ENCODE measurements at places on chromosomes 16 and 17.

GRCh38 chr17:45578516-45579455 is 88.3 kb upstream of the PLEKHM1 start:
- DNase-seq, result no peak

- DNase-seq, result no peak
These were observed 171.7 kb upstream of the ASIC2 start for GRCh38 chr17:33464669-33465280.

DNA sequence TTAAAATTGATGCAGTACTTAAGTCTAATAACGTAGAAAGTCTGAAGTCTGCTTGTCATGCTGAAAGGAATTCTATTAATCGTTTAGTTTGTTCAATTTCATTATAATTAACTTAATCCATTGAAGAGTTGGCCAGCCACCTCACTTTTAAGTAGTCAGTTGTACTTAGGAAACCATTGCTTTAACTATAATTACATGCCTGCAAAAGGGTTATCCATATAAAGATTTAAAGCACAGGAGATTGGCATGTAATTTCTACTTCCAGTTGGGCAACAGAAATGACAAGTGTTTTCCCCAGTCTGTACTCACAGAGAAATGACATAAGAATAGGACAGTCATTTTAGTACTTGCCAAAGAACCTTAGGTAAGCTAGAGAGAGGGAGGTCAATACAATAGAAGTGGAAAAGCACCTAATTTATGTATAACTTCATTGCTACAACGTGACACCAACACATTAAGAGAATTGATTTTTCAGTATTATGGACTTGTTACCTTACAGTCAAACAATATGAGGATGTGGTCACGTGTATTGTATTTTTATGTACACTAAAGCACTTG is 3.7 kb upstream of the USP32 start:
- no peak for DNase-seq

- no peak for DNase-seq
These were observed 55.1 kb downstream of the PLD6 start for GRCh38 chr17:17151055-17151454.

DNA sequence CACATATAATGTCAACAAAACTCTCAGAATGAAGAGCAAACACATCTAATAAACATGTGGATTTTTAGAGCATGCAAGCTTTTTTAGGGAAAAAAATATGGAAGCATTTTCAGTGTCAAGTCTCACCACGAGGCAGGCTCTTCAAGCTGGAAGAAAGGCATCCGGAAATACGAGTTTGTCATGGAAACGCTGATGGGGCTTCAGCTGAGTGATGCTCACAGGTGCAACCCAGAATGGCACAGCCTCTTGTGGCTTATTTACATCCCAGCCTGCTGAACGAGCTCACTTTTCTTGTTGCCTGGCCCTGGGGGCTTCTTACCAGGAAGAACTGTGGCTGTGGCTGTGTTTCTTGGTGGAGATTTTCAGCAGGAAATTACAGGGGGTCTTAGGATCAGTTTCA is 24.1 kb upstream of the DYNLL2 start:
- no peak for DNase-seq

- no peak for DNase-seq
These were observed 67.7 kb downstream of the RBFOX1 start for GRCh38 chr16:7400117-7400890.

DNA sequence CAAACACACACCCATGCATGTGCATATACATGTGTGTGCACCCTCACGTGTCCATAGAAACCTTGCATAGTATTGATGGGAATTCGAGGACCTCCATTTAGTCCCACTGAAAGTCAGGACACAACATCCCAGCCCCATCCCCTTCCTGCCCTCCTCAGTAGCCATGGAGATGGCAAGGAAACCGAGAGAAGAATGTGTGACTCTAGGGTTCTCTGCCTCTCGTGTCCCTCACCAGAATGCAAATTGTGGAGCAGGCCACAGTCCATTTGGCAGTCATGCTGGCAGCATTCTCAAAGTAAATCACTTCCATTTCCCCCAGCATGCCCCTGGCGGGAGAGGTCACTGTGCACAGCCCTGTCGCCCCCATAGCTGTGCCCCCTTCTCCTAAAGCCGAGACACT is 141.1 kb downstream of the MSI2 start:
- DNase-seq, result no peak

DNA sequence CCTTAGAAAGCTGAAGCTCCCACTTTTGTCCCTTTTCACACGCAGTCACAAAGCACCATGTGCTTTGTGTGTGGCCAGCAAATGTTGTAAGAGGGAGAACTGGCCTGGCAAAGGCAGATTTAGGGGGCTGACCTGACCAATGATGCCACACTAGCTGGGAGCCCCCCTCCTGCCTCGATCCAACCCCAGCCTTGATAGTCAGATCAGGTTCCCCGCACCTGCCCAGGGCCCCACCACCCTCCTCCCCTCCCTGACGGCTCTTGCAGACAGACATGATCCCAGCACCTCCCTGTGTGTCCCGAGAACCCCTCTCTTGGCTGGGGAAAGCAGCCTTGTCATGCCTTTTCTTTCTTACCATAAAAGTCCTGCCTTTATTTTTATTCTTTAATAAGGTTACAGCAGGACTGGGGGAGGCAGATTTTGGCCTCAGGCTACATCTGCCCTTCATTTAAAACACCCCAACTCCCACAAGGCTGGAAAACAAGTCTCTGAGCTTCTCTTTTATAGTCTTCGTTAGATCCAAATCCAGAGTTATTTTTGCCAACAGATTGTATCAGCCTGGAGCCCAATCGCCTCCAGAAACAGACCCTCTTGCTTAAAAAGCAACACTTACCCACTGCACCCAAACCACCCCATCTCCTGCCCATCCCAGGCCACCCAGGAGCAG is 201.8 kb upstream of the CDH5 start:
- DNase-seq, result no peak

- no peak for DNase-seq
These were observed 55.2 kb upstream of the IRX5 start for GRCh38 chr16:54875443-54875842.

DNA sequence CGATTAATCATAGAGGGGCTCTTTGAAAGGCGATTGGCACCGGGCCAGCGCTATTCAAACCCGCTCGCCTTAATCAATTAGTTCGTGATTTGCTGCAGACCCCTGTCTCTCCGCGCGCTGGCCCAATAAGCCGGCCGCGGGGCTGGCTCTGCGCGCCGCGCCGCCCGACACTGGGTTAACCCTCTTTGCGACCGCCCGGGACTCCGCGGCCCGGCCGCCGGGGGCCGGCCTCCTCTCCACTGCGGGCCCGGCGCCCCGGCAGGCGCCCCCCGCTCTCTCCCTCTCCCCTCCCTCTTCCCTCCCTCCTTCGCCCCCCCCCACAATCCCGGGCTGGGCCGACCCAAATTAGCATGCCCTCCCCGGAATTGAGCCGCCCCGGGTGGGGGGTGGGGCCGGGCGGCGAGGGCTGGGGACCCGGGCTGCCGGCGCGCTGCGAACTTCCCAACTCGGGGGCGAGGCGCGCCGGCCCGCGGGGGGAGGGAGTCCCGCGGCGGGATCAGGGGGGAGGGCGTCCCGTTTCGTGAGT is 428 bp upstream of the SALL1 start:
- no peak for DNase-seq

GRCh38 chr17:45143094-45143670 is 5.1 kb upstream of the HEXIM1 start:
- DNase-seq, result no peak

- DNase-seq, result no peak
These were observed 292.0 kb upstream of the CCL2 start for GRCh38 chr17:33962857-33963655.

GRCh38 chr17:71208111-71208704 is 912.6 kb upstream of the SOX9 start:
- no peak for DNase-seq

DNA sequence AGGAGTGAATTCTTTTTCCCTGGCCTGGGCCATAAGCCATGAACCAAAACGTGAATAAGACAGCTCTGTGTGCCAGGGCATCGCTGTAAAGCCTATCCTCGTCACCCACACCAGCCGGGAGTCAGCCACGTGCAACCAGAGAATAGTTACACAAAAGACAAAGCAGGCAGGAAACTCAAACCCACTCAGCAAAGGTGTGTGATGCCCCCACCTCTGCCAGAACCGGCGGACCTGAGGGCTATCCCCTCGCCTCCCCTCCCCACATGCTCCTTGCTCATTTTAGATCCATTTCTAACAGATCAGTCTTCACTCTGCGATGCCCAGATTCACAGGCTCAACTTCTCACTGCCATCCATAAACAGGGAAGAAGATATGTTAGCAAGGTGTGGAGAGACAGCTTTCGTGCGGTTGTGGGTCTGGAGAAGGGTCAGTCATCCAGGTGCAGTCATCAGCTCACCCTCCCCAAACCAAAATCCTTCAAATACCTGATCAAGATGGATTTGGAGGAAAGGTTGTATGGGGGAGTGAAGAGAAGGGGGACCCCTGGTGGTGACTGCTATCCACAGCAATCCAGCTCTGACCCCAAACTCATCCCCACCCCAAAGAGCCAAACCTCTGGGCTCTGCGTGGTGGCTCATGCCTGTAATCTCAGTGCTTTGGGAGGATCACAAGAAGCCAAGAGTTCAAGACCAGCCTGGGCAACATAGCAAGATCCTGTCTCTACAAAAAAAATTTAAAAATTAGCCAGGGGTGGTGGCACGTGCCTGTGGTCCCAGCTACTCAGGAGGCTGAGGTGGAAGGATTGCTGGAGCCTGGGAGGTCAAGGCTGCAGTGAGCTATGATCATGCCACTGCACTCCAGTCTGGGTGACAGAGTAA is 219.2 kb downstream of the C16orf78 start:
- DNase-seq, result peak; percentile 10

- DNase-seq, result no peak
These were observed 897 bp downstream of the OMG start for GRCh38 chr17:31296142-31296541.

GRCh38 chr17:72587773-72588511 is 467.1 kb downstream of the SOX9 start:
- no peak for DNase-seq

- DNase-seq, result peak; percentile 50
These were observed 4.3 kb downstream of the VAMP2 start for GRCh38 chr17:8158267-8159031.

- DNase-seq, result no peak
These were observed 573 bp downstream of the CDT1 start for GRCh38 chr16:88804173-88804551.

GRCh38 chr16:85208181-85208580 is 95.9 kb upstream of the CIBAR2 start:
- DNase-seq, result no peak

DNA sequence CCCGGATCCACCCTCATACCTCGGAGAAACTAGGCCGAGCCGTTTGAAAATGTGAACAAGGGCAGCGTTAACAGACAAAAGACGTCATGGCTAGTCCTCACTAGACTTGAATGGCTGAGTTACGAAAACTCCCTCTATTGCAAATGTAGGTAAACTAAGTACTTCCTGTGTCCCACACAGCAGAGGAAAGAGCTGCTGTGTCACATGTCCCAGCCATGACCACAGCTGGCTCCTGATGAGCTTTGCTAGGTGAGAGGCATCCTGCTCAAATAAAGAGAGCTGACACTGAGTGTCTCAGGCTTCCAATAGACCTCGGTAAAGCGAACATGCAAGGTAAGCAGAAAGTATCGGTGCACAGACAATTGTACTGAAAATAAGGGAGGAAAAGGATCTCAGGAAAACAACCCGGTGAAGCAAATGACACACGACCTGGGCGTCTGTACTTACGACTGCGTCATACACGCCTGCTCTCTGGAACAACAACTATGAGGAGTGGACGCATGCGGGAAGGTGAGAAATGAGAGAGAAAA is 26.0 kb downstream of the TMEM204 start:
- DNase-seq, result no peak

Measured in NCI-H446 (cell line).